ENCODE measurements at places on chromosomes 5 and 9.

- DNase-seq = no peak
These were observed 50.4 kb downstream of the CERT1 start for GRCh38 chr5:75460942-75461610.

DNA sequence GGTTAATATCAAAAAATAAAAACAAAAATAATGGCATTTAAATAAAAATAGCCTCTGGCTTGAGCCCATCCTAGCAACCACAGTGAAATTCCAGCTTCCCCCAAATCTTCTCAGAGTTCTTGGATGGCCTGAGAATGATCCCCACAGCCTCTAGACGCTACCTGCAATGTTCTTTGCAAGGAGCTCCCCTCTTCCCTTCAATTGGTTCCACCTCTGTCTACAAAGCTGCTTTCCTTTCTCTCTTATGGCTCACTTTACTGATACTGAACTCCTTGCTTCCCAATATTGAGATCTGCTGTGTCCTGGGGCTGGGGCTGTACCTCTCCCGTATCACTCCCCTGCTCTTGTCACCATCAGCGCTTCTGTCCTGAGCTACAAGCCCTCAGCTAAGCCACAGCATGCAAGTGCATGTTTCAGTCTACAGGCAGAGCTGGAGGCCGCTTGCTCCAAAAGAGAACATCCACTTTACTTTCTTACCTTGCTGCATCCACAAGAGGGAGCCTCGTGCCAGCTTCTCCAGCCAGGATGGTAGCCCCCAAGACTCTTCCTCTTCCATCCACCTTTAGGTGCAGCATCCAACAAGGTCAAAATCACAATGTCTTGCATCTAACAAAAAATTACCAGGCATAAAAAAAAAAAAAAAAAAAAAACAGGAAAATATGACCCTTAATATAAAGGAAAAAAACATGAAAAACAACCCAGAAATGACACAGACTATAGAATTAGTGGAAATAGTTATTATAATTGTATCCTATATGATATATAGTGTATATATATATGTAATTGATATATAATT lies 57.4 kb upstream of the PRSS3 start:
- peak; percentile 32 for DNase-seq

GRCh38 chr5:115949096-115949495 lies 13.2 kb upstream of the LVRN start:
- DNase-seq = no peak

- no peak for DNase-seq
These were observed 117.4 kb downstream of the WDR41 start for GRCh38 chr5:77374686-77375085.

DNA sequence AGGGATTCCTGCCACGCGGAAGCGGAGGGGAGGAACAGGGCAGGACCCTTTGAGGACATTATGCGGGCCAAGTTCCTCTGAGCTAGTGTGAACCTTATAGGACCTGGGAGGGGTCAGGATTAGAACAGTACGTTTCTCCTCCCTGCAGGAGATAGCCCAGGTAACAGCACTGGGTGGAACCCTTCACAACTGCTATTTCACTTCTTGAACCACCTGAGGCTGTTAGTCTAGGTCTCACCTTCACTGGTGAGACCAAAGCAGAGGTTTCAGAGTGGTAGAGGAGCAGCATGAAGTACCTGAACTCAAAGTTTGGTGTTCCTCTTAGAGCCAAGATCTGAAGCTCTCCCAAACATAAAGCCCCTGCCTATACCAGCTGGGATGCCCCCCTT lies 832 bp downstream of the EIF4EBP3 start:
- DNase-seq = no peak

GRCh38 chr5:134252671-134253070 lies 26.8 kb upstream of the PPP2CA start:
- no peak for DNase-seq

DNA sequence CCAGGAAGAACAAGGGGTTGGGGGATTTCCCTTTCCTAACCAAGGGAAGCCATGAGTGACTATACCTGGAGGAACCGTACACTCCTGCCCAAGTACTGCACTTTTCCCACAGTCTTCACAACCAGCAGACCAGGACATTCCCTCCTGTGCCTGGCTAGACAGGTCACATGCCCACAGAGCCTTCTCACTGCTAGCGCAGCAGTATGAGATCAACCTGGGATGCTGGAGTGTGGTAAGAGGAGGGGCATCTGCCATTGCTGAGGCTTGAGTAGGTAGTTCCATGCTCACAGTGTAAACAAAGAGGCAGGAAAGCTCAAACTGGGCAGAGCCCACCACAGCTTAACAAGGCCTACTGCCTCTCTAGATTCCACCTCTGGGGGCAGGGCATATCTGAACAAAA lies 35.9 kb downstream of the SAXO1 start:
- DNase-seq = no peak

DNA sequence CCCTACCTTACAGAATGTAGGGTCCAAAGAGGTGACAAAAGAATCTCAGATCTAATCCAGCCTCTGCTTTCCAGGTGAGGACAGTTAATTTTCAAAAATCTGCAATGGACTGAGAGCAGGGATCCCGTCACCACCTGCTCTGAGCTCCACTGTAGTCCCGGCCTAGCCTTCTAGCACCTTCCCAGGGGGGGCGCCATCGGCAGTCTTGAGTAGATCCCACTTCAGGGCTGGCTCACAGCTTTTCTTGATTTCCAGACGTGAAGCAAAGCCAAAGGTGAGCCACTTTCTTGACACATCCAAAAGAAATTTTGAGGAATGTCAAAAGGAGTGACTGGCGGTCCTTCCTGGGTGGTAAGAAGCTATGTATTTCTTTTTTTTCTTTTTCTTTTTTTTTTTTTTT lies 114.1 kb downstream of the SYK start:
- DNase-seq = no peak

- DNase-seq = no peak
These were observed 804.8 kb upstream of the ZNF608 start for GRCh38 chr5:125551246-125551645.

GRCh38 chr9:112120439-112120925 lies 54.6 kb downstream of the SUSD1 start:
- no peak for DNase-seq

GRCh38 chr5:146291421-146292074 lies 47.1 kb upstream of the POU4F3 start:
- peak; percentile 26 for DNase-seq

- no peak for DNase-seq
These were observed 111.8 kb downstream of the BARX1 start for GRCh38 chr9:93843396-93843795.

DNA sequence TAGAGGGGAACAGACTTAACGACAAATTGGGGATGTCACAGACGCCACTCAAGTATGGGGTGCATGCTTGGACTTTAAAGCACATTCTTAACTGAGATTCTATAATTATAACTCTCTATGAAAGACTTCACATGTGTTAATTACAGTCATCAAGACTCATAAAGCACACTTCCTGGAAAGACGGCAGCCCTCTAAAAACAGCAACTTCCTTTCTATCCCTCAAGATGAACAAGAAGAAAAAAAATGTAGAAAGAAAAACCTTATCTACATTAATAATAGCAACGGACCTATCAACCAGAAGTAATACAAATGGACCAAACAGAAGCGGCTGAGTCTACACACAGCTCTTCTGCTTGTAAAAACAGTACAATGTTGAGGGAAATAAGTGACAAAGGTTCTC lies 21.2 kb downstream of the GNAQ start:
- no peak for DNase-seq

DNA sequence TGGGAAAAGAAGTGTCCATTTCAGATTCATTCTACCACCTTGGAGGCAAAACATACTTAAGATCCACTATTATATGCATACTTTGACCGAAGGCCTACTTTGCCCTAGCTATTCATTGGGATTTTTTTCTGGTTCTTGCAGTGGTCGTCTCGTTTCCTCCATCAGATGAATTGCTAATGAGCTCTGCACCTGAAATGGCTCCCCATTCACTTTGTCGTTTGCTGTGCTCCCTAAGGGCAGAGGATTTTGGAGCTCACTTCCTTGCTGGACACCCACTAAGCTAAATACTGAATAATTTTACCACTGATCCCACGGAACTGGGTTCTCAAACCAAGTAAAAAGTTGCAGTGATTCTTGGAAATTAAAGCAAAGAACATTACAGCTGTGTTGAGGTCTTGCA lies 1.9 kb downstream of the KDM3B start:
- no peak for DNase-seq

GRCh38 chr9:18857334-18857733 lies 175.7 kb downstream of the SAXO1 start:
- no peak for DNase-seq

DNA sequence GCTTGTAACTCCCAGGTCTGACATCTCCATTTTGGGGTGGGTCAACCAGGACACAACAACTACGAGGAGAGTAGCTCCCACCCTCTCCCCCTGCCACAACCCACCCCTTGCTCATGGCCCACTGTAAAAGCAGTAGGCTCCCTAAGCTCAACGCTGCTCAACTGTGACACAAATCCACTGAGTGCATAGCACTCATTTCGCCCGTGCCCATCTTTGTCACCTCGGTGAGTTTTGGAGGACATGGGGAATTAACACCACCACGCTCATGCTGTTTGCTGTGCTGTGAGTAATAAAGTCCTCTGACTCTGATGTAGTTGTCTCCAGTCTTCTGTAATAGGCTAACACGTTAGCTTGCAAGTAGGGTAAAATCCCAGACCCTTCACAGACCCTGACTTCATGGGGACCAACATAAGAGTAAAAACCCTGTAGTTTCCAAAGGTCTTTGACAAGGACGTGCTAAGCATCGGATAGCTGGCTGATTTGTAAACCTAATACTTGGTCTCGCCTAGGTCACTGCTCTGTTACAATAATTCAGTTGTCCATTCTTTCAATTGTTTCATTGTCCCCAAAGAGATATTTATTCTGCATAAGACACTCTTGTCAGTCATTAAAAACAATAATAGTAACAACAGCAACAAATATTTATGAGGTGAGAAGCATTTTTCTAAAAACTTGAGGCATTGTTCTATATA lies 7.7 kb downstream of the PLGRKT start:
- DNase-seq = no peak

DNA sequence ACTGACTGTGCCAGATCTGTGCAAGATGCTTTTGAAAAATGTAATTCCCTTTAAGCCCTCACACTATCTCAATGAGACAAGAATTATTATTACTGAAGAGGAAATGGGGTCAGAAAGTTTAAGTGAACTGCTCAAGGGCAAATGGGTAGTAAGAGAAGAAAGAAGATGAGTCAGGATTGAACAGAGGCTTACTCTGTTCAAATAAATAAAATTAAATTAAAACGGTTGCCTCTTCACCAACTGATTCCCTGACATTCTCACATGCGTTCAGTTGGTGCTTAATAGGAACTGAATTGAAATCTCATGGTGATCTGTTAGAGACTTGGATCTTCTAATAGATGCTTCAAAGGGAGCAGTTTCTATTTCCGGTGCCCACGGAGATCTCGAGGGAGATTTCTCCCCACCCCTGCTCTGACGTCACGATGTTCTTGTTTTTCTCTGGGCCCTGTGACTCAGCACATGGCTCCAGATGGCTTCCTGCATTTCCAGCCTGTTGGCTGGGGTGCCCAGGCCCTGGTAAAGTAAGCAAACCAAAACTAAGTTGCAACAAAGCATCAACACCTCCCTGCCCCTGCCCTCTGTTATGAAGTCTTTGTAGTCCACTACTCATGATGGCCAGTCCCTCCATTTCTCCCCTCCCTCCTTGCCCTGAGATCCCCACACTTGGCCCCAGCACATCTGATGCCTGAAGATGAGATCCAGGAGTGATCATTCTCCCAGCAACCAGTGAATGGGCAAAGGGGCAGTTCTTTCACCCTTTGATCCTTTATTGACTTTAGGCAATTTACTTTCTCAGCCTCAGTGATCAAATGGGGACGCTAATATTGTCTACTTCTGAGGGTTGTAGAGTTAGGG lies 106.1 kb upstream of the CPEB4 start:
- DNase-seq = peak; percentile 77

- no peak for DNase-seq
These were observed at the start of gene GALNT10 for GRCh38 chr5:154190595-154191304. TSS of gene GALNT10 (plus strand) at chr5:154190733. CDS start at chr5:154190867, 134 bp downstream.

DNA sequence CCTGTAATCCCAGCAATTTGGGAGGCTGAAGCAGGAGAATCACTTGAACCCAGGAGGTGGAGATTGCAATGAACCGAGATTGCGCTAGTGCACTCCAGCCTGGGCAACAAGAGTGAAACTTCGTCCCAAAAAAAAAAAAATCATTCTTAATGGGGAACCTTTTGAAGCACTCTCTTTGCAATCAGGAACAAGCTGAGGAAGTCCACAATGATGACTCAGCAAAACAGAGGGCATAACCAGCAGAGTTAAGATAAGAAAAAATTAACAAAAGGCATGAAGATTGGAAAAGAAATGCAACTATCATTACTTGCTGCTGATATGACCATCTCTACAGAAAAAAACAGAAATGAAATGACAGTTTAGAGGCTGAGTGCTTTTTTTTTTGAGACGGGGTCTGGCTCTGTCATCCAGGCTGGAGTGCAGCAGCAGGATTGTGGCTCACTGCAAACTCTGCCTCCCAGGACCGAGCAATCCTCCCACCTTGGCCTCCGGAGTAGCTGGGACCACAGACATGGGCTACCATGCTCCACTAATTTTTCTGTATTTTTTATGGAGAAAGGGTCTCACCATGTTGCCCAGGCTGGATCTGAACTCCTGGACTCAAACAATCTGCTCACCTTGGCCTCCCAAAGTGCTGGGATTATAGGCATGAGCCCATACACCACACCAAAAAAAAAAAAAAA lies 88.0 kb downstream of the FNBP1 start:
- DNase-seq = no peak

GRCh38 chr5:93598091-93599000 lies 15.3 kb downstream of the NR2F1 start:
- no peak for DNase-seq

DNA sequence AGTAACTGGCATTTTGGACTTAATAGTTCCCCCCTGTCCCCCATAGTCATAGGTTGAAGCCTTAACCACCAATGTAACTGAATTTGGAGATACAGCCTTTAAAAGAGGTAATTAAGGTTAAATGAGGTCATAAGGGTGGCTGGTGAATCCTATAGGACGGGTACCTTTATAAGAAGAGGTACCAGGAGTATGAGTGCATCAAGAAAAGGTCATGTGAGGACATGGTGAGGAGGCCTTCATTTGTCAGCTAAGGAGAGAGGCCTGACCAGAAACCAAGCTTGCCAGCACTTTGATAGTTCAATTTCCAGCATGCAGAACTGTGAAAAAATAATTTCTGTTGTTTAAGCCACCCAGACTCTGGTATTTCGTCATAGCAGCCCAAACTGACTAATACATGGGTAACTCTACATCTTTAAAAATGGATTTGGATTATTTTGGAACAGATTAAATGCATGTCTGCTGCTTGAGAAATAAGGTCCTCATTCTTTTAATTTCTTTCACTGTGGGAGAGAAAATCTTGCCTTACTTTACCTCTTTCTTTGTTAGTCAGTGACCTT lies 9.7 kb downstream of the RASA1 start:
- no peak for DNase-seq

DNA sequence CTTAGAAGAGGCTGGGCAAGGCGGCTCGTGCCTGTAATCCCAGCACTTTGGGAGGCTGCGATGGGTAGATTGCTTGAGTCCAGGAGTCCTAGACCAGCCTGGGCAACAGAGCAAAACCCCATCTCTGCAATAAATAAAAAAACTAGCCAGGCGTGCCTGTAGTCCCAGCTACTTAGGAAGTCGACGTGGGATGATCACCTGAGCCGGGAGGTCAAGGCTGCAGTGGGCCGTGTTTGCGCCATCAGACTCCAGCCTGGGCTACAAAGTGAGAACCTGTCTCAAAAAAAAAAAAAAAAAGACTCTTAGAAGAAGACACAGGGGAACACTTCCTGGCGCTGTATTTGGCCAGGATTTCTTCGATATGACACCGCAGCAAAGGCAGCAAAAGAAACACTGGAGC lies 23.7 kb upstream of the NRARP start:
- no peak for DNase-seq
